ENCODE measurements at places on chromosomes 6 and 20.
A peak's percentile ranks its signal among the peaks of the same experiment; 100 is the strongest.

- no peak for DNase-seq
Observed at GRCh38 chr20:58853466-58853865, 950 bp downstream of the GNAS start.

- no peak for DNase-seq
Observed at GRCh38 chr6:42692137-42692911, 30.1 kb downstream of the PRPH2 start.

- no peak for DNase-seq
Observed at GRCh38 chr6:82924799-82925535, 140.7 kb downstream of the UBE3D start.

DNA sequence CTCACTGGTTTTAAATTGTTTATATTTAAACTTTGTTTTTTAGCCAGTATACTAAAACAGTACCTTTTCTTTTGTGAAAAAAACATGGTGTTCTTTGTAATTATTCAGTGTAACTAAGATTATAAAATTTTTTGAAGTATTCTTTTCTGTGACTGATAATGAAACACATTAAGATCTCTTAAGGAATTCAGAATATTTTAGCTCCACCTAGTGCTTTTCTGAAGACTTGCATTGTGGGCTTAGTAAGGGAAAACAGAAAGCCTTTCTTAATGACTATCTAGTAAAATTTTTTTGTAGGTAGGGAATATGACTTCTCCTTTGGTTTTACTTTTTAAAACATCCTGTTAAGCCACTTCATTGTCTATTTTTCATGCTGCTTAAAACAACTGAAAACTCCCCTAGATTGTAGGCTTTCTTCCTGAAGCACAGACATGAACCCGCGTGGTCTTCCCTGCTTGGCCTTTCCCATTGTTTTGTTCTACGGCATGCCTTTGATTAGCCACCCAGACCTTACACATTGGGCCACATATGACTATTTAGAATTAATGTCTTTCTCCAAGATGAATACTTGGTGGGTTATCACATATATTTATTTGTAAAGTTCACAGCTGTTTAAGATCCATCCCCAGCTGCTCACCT, 72.1 kb downstream of the AFDN start:
- DNase-seq: peak; percentile 15

GRCh38 chr6:130467146-130468050, 101.6 kb downstream of the TMEM200A start:
- no peak for DNase-seq

DNA sequence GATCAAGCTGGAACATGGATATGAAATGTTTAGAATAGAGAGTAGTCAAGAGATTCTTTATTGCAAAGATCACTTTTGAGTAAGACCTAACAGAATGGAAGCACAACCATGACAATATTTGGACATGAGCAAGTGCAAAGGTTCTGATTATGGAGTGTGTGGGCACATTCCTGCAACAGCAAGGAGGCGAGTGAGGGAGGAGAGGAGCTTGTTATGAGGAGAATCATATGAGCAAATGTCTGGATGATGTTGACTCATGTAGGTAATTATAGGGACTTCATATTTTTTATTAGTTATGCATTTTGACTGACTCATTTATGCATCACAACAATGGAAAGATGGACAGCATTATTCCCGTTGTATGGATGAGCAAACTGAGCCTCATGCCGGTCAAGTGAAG, 100.8 kb upstream of the SLC35B3 start:
- DNase-seq: no peak

DNA sequence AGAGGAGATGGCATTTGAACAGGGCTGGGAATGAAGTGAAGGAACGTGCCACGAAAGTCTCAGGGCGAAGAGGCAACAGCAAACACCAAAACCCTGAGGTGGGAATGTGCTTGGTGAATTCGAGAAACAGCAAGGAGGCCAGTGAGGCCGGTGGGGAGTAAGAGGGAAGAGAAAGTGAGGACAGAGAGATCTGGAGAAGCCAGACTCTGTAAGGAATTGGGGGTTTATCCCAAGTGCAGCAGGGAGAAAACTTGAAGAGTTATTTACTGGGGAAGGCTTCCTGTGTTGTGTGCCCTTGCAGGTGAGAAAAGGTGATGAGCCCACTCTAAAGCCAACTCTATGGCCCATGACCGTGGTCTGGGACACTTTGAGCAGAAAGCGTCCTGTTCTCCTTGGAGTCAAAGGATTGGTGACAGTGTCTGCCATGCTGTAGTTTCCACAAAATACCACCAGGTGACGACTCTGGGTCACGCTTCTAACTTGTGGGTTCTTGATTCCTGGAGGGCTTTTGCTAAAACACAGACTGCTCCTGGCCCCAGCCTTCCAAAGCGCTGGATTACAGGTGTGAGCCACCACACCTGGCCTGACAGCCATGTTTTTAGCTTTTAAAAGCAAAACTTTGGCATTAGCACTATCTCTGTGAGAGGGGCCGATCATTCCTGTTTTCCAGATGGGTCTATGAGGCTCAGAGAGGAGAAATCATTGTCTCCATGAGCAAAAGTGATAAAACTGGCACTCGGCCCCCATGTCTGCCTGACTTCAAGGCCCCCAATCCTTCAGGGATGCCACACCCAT, 18.0 kb upstream of the CSNK2A1 start:
- DNase-seq: peak; percentile 77

DNA sequence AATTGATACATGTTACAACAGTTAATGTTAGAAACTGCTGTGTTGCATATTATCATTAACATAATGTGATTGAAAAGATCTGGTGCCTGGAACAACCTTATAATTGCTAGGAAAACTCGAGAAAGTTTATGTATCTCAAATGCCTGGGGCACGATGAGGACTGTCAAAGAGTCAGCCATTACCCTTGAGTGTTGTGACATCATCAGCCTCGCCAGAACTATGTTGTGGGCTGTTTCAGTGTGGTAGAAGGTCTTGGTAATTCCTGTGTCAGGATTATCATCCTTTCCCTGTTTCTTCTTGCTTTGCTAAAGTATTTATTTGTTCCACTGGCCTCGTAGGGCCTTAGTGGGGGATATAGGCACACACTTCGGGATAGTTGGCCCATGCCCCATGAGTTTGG, 185.1 kb downstream of the DTNBP1 start:
- no peak for DNase-seq

DNA sequence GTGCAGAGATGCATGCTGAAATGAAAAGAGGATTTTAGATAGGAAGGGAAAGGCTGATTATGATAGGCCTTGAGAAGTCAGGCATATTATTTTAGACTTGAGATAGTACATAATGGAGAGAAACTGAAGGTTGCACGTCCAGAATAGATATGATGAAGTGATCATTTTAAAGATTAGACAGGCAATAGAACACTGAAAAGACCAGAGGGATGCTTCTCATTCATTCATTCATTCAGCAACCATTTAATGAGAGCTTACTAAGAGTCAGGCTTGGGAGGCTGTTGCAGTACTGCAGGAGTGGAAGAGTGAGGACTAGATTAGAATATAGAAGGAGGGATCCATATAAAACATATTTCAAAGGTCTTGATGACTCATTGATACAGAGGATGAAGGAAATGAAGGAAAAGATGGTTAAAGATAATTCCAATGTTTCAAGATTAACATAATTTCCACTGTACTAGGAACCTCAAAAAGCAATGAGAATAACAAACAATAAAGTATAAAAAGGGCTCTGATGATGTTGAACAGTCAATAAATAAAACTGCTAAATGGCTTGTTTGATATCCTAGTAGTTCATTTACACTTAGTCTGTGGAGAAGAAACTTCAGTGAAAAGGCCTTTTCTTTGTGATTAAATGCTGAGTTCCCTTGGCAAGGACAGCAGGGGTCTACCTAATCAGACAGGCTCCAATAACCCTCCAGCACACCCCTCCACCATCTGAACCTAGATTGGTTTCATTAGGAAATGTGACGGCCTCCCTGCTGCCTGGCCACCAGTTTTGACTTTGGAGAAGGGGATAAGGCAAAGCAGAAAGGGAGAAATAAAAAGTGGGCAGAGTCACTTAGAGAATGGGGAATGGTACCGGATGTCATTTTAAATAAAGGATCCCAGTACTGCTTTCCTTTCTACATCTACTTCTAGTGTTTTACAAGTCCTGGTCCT, 5.3 kb upstream of the FBXO9 start:
- DNase-seq: no peak

GRCh38 chr6:116115781-116116180, 10.2 kb downstream of the COL10A1 start:
- DNase-seq: no peak

DNA sequence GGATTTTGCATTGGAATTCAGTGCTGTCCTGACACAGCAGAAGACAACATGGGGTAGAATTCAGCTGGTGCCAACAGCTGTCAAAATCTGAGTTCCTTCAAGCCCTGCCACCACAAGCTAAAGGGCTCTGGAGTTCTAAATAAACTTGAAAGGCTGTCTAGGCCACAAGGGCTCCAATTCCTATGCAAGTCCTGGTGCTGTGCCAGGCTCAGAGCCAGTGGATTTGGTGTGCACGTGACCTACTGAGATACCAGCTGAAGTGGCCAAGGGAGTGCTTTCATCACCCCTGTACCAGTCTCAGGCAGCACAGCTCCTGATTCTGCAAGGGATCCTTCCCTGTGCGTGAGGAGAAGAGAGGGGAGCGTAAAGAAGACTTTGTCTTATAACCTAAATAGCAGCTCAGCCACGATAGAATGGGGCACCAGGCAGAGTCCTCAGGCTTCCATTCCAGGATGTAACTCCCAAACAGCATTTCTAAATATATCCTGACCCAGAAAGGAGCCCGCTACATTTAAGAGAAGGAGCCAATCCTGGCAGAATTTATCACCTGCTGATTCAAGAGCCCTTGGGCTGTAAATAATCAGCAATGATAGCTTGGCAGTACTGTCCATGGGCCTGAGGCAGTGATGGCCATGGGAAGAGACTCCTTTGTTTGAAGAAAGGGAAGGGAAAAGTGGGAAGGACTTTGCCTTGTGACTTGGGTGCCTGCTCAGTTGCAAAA, 881.2 kb upstream of the EPHA7 start:
- no peak for DNase-seq

- DNase-seq: no peak
Observed at GRCh38 chr20:59004763-59005522, 2.1 kb downstream of the CTSZ start.

- DNase-seq: no peak
Observed at GRCh38 chr6:4316867-4317400, 181.6 kb upstream of the ECI2 start.

DNA sequence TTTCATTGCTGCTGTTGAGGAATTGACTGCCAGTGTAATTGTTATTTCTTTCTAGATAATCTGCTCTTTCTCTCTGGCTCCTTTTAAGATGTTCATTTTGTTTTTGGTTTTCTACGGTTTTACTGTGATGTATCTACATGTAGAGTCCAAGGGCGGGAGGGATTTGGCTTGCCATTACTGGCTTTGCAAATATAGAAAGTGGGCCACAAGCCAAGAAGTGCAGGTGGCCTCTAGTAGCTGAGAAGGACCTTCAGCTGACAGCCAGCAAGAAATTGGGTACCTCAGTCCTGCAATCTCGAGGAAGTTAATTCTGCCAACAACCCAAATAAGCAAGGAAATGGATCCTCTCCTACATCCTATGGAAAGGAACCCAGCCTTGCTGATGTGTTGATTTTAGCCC, 42.8 kb upstream of the GLP1R start:
- no peak for DNase-seq

DNA sequence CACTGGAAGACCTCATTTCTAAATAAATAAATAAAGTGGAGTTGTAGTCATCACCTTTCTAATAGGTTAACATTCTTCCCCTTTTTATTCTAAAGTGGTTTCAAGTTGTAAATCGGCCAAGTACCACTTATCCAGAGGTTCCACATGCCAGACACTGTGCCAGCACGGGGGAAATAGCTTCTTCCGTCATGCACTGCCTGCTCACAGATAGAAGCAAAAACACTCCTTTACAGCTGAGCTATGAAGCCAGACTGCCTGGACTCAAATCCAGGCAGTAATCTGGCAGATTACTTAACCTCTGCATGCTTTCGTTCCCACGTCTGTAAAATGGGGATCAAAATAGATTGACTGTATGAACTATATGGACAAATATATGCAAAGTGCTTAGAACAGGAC, 17.2 kb upstream of the SCML4 start:
- DNase-seq: no peak

DNA sequence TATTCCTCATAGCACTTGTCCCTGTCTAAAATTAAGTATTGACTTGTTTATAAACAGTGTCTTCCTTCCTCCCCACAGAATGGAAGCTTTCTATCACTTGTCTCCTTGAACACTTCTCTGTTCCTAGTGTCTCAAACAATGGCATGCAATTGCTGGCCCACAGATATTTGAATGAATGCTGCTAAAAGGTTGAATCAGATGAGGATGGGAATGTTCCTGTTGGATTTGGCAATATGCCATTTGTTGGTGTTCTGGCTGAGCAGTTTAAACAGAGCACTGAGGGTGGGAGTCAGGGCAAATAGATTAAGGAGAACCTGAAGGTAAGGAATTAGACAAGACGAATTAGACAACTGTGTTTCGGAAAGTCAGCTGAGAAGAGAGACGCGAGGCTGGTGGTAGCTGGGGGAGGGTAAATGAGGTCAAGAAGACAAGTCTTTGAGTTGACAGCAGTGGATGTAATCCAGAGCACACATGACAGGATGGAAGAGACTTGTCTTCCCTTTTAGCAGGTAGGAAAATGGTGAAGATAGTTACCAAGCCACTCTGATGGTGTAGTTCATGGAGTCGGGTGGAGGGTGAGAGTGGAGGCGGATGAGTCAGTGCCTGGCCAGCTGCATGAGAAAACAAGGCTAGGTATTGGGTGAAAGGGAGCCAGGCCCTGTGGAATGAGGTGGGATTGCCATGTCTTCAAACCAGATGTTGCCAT, 58.3 kb upstream of the GNRH2 start:
- DNase-seq: peak; percentile 78

GRCh38 chr6:111823831-111824607, 49.2 kb downstream of the FYN start:
- DNase-seq: no peak

DNA sequence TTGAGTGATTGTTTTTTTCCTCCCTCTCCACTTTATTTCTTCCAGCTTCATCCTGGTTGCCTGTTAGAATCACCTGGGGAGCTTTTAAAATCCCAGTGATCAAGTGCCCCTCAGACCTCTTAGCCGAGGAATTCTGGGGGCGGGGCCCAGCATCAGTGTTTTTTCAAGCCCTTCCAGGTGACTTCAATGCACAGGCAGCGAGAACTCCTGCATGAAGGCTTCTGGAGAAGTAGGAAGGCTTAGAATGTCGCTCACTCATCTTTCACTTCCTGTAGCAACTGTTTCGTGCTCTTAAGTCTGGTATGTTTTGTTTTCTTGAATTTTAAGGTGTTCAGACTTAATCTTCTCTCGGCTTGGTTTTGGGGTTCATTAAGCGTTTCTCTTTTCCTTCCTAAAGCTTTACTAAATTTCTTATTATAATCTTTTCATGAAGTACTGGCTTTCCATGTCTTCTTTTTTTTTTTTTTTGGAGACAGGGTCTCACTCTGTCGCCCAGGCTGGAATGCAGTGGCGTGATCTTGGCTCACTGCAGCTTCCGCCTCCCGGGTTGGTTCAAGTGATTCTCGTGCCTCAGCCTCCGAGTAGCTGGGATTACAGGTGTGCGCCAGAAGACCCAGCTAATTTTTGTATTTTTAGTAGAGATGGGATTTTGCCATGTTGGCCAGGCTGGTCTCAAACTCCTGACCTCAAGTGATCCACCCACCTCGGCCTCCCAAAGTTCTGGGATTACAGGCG, 30.9 kb upstream of the TULP1 start:
- DNase-seq: no peak

- no peak for DNase-seq
Observed at GRCh38 chr6:125325586-125325985, 23.8 kb upstream of the HDDC2 start.

All from SK-N-DZ (cell line).